ENCODE measurements at places on chromosomes 5 and 9.

DNA sequence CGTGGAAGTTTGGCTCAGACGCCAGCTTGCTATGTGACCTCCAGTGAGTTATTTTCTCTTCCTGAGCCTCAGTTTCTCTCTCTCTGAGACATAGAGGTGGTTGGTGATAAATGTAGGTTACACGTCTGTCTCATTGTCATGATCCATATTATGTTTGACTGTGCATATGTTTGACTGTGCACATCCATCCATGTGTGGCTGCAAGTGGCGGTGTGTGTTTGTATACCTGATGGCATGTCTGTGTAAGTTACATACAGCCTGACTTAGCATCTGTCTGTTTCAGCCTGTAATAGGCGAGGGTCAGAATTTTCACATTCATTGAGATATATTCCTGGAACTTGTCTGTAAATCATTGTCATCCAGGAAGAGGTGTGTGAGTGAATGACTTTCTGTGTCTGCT lies 3.3 kb downstream of the SPARC start:
- no peak for DNase-seq

- DNase-seq: no peak
These were observed 129.3 kb upstream of the LHFPL2 start for GRCh38 chr5:78777901-78778300.

- DNase-seq: no peak
These were observed 16.4 kb upstream of the PPP1R26 start for GRCh38 chr9:135463140-135463539.

- no peak for DNase-seq
These were observed 32.1 kb downstream of the SNX24 start for GRCh38 chr5:122877518-122877917.

GRCh38 chr5:180938294-180938693 lies 39.3 kb downstream of the BTNL8 start:
- DNase-seq: no peak

- no peak for DNase-seq
These were observed 24.6 kb upstream of the BNIP1 start for GRCh38 chr5:173119719-173120118.

DNA sequence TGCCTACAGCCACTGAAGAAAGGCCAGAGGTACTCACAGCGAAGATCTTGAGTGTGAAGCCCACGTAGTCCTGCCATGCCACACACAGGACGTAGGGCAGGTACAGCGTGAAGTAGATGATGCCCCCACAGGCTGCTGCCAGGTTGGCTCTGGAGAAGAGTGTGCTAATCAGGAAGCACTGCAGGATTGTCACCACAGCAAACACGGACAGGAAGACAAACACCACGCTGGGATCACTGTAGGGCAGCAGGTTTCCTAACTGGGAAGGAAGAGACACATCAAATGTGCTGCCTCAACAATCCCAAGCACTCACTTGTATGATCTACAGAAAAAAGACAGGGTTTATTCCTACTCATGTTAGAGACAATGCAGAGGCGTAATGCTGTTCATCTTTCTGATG lies 63.0 kb downstream of the NIPSNAP3B start:
- no peak for DNase-seq

- no peak for DNase-seq
These were observed 86.1 kb downstream of the ARL15 start for GRCh38 chr5:54224103-54224826.

DNA sequence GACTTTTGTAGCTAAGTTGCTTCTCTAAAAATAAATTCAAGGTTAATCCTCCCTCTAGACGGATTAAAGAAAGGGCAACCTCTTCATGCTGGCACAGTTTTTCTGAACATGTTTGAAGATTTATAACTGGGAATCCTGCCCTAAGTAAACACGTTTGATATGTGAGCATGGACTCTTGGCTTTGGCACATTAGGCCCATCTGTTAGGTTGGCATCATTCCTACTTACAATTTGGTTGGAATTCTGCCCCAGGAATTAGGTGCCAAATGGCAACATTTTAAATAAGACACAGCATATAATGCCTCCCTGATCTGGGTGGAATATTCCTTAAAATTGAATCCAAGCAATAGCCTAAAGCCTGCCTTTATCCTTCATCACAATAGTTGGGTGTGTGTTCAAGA lies 372.3 kb upstream of the CDH18 start:
- no peak for DNase-seq

GRCh38 chr5:1987471-1987870 lies 104.7 kb upstream of the IRX4 start:
- no peak for DNase-seq

GRCh38 chr5:133794771-133795415 lies 173.5 kb downstream of the C5orf15 start:
- DNase-seq: no peak

GRCh38 chr5:180274695-180275094 lies 17.2 kb downstream of the MAPK9 start:
- no peak for DNase-seq

DNA sequence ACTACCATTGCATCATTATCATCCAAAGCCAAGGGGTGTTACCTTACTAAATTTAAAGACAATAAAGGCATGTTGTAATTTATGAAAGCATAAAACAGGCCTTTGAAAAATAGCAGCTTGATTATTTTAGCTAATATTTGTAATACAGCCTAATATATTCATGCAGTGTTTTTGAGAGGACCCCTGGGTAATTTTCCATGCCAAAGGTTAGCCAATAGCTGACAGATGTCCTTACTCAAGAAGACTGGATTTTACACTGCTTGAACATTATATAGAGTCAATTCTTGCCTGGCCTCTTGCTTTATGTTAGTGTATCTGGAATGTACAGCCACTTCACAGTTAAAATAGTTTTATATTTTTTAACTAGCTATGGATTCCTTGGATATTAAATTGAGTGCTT lies 337.8 kb upstream of the PAPPA start:
- DNase-seq: no peak

DNA sequence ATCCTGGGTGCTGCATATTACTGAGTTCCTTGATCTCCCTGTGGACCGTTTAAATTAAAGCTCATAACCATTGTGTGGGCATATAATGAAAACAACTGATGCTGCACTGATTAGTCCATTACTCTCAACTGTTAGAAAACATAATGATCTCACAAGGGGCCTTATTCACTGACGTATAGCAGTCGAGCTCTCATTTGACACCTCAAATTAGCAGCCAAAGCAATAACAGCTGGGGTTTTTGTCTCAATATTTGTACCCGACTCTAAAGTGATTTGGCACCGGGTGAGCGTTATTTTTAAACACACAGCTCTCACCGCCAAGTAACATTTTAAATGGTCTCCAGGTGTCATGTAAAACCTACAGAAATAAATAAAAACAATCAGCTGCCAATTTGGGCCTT lies 252.2 kb upstream of the PANK3 start:
- DNase-seq: no peak

DNA sequence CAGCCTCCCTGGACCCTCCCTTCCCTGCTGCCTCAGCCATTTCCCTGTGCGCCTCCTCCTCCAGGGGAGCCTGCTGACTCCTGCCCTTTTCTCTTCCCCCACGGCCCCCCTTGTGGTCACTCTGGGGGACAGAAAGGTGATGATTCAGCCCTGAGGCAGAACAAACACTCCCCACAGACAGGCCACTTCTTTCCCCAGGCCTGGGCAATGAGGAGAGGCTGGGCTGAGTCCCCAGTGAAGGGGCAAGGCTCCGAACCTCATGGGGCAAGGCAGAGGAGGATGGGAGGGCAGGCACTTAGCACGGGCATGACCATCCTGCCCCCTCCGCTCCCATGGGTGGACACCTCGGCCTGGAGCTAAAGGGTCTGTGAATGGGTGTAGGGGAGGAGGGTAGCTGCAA lies 21.0 kb downstream of the CSF1R start:
- no peak for DNase-seq

Measured in midbrain (tissue), 1 donor.